ENCODE measurements at places on chromosomes 3 and 15.

- no peak for DNase-seq
Measured at GRCh38 chr3:78937475-78937874, 830.3 kb downstream of the ROBO1 start.

DNA sequence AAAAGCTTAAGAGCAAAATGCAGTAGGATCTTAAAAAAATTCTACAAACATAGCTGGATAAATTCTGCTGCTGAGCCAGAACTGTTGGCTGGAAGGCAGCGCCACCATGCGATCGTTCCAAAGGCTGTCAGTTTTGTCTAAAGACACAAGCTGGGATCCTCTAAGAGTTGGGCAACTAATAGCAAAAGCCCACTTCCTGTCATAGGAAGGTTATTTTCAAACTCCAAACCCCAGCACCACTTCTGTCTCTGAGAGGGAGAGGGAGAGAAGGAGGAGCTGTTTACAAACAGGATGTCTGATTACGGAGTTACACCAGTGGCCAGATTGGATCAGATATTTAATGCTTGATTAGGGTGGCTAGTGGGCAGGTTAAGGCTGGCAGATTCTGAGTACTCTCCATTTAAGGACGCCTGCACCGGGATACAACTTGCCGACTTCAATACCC is 44.0 kb downstream of the EIF4E3 start:
- DNase-seq: peak; percentile 77

DNA sequence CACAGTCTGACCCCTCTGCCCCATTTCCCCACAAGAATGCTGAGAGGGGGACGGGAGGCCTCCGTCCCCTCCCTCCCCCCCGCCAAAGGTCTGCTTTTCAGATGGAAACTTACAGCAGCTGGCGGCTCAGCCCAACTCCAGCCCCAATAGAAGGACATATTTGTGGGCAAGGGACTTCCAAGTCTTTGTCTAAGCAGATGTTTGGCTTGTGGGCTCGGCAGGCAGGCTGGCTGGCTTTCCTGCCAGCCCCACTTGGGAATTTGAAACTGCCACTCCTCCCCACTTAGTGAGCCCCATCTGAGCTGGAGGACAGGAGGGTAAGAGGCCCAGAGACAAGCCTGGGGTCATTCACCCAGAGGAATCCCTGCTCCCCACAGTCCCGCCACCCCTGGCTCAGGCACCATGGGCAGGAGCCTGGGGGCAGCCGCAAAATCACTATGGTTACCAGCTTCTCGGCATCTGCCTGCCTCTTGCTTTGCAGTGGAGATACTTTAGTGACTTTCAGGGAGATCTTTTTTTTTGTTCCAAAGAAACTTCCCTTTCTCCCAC is 53.6 kb downstream of the LMCD1 start:
- peak; percentile 96 for DNase-seq

DNA sequence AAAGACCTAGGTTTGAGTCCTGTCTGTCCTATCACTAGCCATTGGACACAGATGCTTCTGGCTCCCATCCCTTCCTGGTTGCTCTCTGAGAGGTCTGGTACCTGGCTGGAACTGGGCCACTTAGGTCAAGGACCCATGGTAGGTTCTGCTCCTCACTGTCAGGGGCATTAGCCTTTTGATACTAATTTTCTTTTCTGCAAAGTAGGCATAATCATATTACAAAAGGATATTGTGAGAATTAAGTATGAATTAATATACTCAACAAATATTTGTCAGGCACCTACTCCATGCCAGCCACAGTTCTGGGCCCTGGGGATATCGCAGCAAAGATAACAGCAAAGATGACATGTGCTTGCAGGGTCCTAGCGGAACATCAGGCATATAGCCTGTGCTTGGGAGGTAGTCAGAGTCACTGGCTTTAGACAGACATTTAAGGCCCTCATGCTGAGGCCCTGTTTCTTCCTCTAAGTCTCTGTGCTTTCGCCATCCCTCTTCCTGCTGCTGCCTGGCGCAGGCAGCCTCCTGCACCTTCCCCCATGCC is 25.6 kb upstream of the LCTL start:
- no peak for DNase-seq

DNA sequence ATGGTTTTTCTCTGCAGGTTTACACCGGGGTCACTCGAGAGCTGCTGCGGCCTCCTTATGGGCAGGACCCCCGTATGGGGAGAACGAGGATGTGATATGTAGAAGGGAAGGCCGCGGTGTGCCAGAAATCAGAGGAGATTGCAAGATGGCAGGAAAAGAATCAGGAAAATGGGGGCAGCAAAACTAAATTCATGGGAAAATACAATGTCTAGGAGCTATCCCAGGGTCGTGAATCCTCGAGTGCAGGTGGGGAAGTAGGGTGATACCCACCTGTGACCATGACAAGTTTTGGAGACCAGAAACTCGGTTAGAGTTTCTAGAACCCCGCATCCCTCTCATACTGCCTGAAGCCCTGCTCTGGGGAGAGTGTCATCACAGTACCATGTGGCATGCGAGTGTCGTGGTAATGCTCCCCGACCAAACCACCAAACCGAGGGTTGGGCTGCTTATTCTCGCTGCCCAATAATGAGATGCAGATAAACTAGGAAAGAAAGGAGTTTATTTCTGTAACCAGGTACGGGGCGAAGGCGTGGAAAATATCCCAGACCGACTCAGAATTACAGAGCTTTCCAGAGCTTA is 781 bp downstream of the TRNT1 start:
- no peak for DNase-seq

GRCh38 chr15:98823012-98823458 is 174.7 kb downstream of the IGF1R start:
- DNase-seq: peak; percentile 82

DNA sequence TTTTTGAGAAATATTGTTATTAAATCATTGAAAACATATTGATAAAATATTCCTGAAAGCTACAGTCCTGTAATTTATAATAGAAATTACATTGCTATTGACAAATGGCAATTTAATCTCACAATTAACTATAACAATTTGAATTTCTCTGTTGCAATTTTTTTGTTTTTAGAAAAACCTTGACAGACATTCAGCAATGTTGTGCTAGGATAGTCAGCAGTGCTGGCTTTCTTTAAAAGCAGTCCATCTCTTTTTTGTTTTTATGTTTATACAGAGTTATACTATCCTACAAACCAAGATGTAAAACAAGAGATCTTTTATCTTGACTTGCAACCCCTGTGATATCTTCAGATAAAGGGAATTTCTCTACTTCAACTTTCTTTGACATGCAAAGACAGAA is 93.1 kb downstream of the TUSC7 start:
- DNase-seq: no peak

GRCh38 chr3:120338517-120338916 is 10.6 kb downstream of the LRRC58 start:
- no peak for DNase-seq

DNA sequence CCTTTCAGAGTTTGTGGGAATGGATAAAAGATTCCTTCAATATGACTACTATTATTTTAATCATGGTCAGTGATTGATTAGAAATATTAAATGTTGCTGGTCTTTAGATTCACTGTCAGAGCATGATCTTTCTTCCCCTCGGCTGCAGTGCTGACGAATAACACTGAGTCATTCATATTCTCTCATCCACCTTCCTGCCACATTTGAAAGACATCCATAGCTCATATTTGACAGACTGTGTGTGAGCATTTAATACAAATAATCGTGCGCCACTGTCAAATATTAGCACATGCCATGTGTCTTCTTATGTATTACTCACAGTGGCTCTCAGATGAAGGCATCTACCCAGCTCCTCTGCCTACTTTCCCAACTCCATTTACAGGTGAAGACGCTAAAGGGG is 476.5 kb upstream of the TPRG1 start:
- DNase-seq: peak; percentile 22

DNA sequence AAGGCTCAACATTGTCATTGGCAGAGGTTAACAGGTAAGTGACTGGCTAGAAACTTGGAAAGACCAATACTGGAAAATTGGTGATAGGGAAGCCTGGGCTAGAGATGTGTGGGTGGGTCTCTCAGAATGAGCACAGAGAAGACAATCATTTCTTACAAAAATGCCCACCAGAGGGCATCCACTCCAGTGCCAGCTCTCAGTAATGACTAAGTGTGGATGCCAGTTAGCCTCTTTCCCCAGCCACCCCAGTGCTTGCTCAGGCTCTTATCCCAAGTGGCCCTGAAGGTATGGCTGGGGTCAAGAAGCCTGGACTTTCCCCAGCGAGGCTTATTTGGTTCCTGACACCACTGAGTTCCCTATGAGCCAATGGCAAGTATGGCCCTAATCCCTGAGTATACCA is 115.9 kb upstream of the ST8SIA2 start:
- peak; percentile 3 for DNase-seq
